Naive thymus-derived CD4-positive, alpha-beta T cell (primary cell): ENCODE measurements at places on chromosomes 11 and 22. TPM values are rescaled to one million over a fixed set of nuclear protein-coding genes. Genes with fewer than 3 reads are reported as not detected.

The UBQLNL gene
- total RNA-seq, result 0.54 TPM

The CENPM gene
- total RNA-seq, result 10.8 TPM

The MS4A15 gene
- not detected in 2 replicates for total RNA-seq

The OR8A1 gene
- not detected for total RNA-seq

The TSGA10IP gene
- total RNA-seq, result not detected

The B3GAT1 gene
- total RNA-seq, result 3.1 TPM

The ST14 gene
- 0.49 TPM for total RNA-seq

The PTPRCAP gene
- 194 TPM for total RNA-seq

The OR10A2 gene
- total RNA-seq, result not detected in 2 replicates

The SERHL2 gene
- 0.65 TPM for total RNA-seq

The KLHDC7B gene
- 4.4 TPM for total RNA-seq

The OTOG gene
- not detected for total RNA-seq

The EML3 gene
- 192 TPM for total RNA-seq

The OR52A1 gene
- total RNA-seq, result not detected

The LRRC74B gene
- total RNA-seq, result not detected in 2 replicates

The C22orf42 gene
- total RNA-seq, result not detected

The CAPN5 gene
- 0.94 and 0.97 TPM in 2 replicates for total RNA-seq

The TMX2 gene
- 43.1 TPM for total RNA-seq

The FRMD8 gene
- 34.9 TPM for total RNA-seq

The RASSF10 gene
- not detected for total RNA-seq

The C1QTNF5 gene
- total RNA-seq, result not detected

The EIF3F gene
- 307 TPM for total RNA-seq

The ADAMTS8 gene
- not detected for total RNA-seq

The CCDC88B gene
- 182 TPM for total RNA-seq

The TCN2 gene
- total RNA-seq, result 0.80 TPM

The NOX4 gene
- not detected for total RNA-seq

The SHANK2 gene
- not detected for total RNA-seq

The TST gene
- 3.0 TPM for total RNA-seq

The ADAMTS15 gene
- total RNA-seq, result not detected

The EMSY gene
- total RNA-seq, result 31.8 and 35.7 TPM in 2 replicates

The JHY gene
- total RNA-seq, result 5.0 TPM

The PRCP gene
- 19.5 and 28.1 TPM in 2 replicates for total RNA-seq

The GP1BB gene
- 3.0 TPM for total RNA-seq

The FAM180B gene
- total RNA-seq, result not detected
